ENCODE measurements at places on chromosomes 6 and 20. TPM values are rescaled to one million over a fixed set of nuclear protein-coding genes. Genes with fewer than 3 reads are reported as not detected.

SRXN1 gene
- total RNA-seq, result 27.8 TPM

SPTLC3 gene
- 4.7 TPM for total RNA-seq

VGLL2 gene
- not detected for total RNA-seq

EYA4 gene
- 2.2 TPM for total RNA-seq

HLA-DQB1 gene
- total RNA-seq, result 6.1 TPM

- DNase-seq, result no peak
Measured at GRCh38 chr6:6503191-6503590, 85.3 kb upstream of the LY86 start.

DNA sequence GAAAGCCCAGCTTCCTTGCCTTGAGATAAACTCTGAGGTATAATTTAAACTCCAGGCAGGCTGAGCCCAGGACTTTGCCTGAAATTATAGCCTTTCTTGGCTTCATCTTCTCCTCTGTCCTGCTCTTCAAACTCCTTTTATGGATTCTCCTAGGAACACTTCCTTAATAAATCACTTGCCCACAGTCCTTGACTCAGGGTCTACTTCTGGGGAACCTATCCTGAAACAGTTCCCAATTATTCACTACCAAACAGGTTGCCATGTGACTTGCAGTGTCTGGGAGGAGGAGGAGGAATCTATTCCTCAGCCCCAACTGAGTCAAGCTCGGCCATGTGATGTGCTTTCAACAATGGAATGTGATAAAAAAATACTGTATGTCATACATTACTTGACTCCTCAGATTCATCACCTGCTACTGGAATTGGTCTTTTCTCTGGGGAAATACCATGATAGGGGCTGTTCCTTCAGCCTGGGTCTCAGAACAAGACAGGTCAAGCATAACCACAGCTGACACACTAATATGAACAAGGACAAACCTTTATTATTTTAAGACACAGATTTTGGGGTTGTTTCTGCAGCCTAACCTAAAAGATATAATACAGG lies 20.5 kb upstream of the CDKN1A start:
- DNase-seq, result no peak

- DNase-seq, result no peak
Measured at GRCh38 chr6:9938801-9939200, 476.1 kb downstream of the TFAP2A start.

DNA sequence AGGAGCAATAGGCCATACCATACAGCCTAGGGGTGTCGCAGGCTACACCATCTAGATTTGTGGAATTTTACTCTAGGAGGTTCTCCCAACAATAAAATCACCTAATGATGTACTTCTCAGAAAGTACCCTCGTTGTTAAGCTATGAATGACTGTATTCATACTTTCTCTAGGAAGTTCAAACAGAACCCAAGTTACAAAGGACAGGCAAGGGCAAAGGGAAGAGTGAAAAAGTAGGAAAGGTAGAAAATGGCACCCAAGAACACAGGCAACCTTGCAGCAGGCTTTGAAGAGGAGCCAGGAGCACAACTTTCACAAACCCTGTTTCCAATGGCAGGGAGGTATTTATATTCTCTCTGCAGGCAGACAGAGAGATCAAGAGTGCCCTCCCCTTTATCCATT lies 67.2 kb downstream of the B4GALT5 start:
- DNase-seq, result no peak
